LoVo (cell line): ENCODE measurements at places on chromosomes 2 and 18.

- DNase-seq: peak; percentile 55
These were observed 30.6 kb upstream of the CYP1B1 start for GRCh38 chr2:38106405-38107094.

GRCh38 chr2:63735263-63735662, 106.4 kb upstream of the UGP2 start:
- DNase-seq: no peak

GRCh38 chr2:63875131-63875527, 33.4 kb downstream of the UGP2 start:
- no peak for DNase-seq

GRCh38 chr2:132980304-132980703, 310.3 kb upstream of the LYPD1 start:
- DNase-seq: no peak

- DNase-seq: peak; percentile 30
These were observed 345.1 kb downstream of the DYSF start for GRCh38 chr2:71798266-71799012.

DNA sequence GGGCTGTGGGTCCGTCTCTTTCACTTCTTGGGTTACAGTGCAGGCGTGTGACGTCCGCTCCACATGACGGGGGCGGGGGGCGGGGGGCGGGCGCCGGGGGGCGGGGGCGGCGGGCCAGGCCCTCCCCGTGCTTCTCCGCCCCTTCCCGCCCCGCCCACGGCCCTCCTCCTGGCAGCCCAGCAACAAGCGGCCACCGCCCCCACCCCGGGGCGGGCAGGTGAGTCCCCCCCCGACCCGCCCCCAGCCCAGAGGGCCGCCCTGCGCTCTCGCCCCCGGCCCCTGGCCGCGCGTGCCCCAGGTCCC, 3.6 kb downstream of the ZNF516 start:
- peak; percentile 34 for DNase-seq

- DNase-seq: no peak
These were observed 40.2 kb upstream of the BMPR2 start for GRCh38 chr2:202335791-202336467.

DNA sequence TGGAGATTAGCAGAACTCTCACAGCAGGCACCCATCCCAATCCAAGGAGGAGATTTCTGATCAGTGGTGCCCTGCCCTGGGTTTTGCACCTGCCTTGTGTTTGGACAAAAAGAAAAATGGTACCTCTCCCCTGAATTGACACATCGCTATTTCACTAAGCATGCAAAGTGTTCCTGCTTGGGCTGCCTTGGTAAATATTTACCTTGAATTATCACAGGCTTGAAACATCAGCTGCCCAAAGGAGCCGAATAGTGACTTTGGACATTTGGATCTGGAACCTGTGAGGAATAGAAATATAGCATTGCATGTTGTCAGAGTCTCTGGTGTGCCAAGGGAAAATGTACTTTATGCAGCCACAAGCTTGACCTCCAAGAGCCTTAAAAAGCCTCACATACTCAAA, 926.4 kb upstream of the FANCL start:
- no peak for DNase-seq

DNA sequence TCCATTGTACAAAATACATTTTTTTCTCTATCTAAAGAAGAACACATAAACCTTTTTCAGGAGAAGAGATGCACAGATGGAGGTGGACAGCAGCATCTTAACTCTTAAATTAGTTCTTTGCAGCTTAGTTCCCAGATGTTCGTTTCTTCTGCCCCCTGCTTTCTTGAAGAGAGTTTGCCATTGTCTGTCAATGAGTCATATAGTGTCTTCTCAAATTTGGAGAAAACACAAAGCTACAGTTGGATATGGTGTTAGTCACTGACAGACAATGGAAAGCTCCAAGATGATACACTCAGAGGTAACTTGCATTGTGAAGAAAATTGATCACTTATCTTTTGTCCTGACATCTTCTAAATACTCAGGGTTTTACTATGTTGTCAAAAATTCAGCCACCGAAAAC, 48.8 kb upstream of the TMEFF2 start:
- no peak for DNase-seq

GRCh38 chr2:122866095-122866494, 1110.6 kb downstream of the TSN start:
- DNase-seq: no peak

DNA sequence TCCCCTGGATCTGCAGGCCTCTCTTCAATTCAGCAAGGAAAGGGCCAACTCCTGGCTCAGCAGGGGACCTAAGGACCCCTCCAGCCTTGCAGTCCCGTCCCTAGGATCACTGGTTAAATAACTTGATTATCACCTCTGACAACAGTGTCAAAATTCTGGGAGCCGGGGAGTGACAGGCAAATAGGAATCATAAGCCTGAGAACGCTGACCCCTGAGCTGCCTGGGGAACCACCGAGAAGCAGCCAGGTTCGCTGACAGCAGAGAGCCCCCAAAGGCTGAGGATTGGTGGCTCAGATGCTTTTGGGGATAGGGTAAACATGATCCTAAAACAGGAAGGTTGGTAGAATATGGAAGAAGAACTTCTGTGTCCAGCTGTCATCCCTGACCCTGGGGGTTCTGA, 17.5 kb upstream of the TNS1 start:
- DNase-seq: no peak

GRCh38 chr2:136860443-136860958, 95.2 kb downstream of the THSD7B start:
- DNase-seq: no peak

DNA sequence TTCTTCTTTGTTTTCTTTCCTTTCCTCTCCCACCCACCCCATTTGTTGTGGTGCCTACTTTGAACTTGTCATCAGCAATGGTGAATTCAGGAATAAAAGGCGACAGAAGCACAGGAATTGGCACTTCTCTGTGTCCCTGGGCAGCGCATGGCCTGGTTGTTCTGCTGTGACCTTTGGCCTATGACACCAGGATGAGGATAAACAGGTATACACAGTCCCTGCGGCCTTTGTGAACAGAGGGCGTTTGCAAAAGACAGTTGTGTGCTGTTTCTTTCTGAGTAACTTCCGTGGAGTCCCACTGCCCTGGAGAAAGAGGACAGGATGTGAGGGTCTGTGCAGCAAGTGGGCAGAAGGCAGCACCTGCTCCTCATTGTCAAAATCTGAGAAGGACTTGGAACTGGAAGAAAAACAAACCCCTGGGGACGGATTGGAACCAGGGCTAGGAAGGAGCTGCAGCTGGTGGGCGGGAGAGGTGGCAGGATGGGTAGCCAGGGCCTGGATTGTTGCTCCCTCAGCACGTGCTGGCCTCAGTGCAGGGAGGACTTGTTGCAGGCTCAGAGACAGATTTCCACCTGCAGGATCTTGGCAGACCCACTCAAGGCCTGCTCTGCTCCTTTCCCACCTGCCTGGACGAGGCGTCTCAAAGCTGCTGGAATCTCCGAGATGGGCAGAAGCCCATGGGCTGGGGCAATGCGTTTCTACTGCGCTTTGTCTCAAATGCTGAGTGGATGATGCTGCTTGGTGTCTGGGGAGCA, 159.5 kb downstream of the ACKR3 start:
- DNase-seq: no peak

GRCh38 chr2:127678531-127678930, 3.2 kb upstream of the LIMS2 start:
- DNase-seq: no peak

GRCh38 chr2:80703532-80703931, 399.0 kb upstream of the LRRTM1 start:
- DNase-seq: no peak

- DNase-seq: no peak
These were observed 68.9 kb upstream of the FZD7 start for GRCh38 chr2:201964631-201965206.

- no peak for DNase-seq
These were observed 28.2 kb downstream of the MYCN start for GRCh38 chr2:15968280-15969178.

- DNase-seq: no peak
These were observed 76.2 kb upstream of the GLI2 start for GRCh38 chr2:120659275-120659977.

GRCh38 chr2:44834656-44835055, 106.8 kb upstream of the SIX3 start:
- DNase-seq: no peak

DNA sequence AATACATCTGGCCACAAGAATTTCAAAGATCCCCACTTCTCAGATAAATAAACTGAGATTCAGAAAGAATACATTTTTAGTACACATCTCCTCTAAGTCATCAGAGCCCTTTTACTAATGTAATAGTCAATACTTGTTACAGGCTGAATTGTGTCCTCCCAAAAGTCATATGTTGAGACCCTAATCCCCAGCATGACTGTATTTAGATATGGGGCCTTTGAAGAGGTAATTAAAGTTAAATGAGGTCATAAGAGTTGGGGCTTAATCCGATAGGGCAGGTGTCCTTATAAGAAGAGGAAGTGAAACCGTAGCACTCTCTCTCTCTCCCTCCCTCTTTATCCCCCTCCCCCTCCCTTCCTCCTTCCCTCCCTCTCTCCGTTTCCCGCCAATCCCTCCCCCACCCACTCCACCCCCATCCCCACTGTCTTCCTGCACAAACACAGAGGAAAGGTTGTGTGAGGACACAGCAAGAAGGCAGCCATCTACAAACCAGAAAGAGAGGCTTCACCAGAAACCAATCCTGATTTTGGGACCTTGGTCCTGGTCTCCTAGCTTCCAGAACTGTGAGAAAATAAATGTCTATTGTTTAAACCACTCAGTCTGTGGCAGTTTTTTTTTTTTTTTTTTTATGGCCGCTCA, 66.6 kb upstream of the ZNF397 start:
- DNase-seq: no peak

DNA sequence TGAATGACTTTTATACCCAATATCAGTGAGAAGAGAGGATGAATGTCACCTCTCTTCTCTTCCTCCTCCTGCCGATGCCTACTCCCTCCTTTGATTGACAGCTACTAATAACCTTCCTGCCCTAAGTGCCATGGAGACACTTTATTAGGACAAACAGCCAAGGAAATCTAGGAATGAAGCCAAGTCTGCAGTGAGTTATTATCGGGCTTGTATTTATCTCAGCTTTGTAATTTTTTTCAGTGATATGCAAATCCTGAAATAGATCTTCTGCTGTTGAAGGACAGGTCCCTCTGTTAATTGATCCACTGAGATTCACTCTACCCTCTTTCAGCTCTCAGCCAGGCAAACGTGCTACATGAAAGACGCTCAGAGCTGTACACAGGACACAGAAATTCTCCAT, 686.7 kb downstream of the TMEM182 start:
- no peak for DNase-seq

DNA sequence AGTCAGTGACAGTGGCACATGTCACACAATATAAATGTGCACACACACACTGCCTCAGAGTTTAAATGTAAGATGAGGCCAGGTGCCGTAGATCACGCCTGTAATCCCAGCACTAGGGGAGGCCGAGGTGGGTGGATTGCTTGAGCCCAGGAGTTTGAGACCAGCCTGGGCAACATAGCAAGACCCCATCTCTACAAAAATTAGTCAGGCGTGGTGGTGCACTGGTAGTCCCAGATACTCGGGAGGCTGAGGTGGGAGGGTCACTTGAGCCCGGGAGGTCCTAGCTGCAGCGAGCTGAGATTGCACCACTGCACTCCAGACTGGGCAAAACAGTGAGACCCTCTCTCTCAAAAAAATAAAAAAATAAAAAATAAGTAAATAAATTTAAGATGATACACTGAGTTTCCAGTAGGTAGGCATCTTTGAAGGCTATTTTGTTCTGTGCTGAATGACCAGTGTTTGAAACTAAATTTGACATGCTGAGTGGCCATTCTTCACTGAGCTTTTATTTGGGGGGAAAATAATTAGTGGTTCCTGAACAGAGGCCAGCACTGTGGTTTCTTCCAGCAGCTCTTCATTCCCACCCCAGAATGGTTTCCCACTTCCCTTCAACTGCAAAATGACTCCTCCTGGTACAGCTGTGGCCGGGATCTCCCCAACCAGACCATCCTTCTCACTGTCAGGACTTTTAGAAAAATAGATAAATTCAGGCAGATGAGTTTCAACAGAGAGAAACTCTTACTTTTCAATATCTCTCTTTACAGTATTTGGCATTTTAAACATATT, 44.9 kb downstream of the PSMG2 start:
- no peak for DNase-seq

GRCh38 chr2:43631618-43632317, 5.3 kb upstream of the PLEKHH2 start:
- DNase-seq: no peak

DNA sequence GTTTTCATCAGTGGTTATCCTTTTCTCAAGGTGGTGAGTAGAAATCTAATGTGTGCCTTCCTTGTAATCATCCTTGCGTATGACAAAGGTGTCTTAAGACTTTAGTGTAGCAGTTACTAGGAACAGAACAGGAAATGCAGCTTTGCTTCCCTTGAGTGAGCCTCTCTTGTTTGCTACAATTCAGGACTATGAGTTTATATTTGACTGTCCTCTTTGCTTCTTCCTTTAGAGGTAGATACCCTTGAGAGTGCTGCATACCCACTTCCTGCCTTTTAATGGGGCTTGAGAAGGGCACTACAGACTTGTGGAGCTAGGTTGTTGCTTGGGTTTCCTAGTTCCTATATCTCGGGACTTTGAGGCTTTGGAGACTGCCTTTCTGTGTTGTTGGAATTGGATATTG, 3.8 kb downstream of the KCNJ13 start:
- no peak for DNase-seq

DNA sequence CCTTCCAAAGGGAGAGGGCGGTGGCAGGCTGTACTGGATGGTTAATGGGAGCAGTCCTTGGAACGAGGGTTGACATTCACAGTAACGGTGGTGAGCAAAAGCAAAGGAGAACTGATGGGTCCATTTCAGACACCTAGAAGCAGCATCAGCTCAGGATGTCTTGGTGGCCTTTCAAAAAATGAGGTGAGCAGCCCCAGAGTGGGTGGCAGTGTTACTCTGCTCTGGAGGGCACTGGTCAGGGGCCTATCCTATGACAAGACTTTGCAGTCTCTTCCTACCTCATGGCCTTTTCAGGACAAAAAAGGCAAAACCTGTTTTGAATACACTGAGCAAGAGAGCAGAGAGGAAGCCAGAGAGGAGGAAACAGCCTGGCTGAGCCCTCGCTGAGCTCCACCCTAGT, 23.5 kb downstream of the CAPN14 start:
- no peak for DNase-seq

- no peak for DNase-seq
These were observed 89.1 kb upstream of the ITGB6 start for GRCh38 chr2:160289126-160289525.

DNA sequence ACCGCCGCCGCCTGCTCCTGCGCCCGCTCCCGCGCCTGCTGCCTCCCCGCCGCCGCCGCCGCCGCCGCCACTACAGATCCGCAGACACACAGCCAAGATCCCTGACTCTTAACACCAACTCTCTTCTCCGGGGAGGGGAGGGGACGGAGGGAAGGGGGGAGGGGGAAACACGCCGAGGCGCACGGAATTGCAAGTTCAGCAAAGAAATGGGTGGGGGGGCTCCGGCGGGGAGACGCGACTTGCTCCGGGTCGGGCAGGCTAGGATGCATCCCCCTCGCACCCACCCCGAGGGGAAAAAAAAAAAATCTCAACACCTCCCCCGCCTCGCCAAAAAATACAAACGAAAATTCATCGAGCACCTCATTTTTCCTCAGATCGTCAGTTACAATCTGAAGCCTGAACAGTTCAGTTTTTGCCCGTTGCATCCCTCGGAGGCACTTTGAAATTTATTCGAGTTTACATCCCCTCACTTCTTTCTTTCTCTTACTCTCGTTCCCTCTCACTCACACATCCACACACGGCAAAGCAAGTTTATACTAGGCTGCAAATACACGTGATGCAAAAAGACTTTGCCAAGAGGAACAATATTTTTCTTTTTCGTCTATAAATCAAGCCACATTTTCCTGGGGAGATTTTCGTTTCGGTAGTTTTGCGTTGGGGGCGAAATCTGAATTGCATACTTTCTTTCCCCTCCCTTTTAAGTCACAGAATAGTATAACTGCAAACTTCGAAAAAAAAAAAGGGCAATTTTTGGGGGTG, at the start of gene TCF4:
Gene TCF4, minus strand, starts transcription at position 82 of the 759 bp plus-strand sequence. CDS start 1,076 bp downstream, outside the sequence.
- no peak for DNase-seq

- DNase-seq: no peak
These were observed 1384.3 kb upstream of the NXPH2 start for GRCh38 chr2:140164449-140164848.
